Fibroblast of lung (primary cell): ENCODE measurements at places on chromosomes 7 and 10. TPM values are rescaled to one million over a fixed set of nuclear protein-coding genes. Genes with fewer than 3 reads are reported as not detected.

GRCh38 chr7:102273749-102274712 is 12.6 kb upstream of the SH2B2 start:
- H3K27ac ChIP-seq, result no peak overlapping the region
- H3K4me3 ChIP-seq, result no peak overlapping the region
- H3K36me3 ChIP-seq, result no peaks in the 10 kb centered on the region
- DNase-seq, result peak; percentile 78

DNA sequence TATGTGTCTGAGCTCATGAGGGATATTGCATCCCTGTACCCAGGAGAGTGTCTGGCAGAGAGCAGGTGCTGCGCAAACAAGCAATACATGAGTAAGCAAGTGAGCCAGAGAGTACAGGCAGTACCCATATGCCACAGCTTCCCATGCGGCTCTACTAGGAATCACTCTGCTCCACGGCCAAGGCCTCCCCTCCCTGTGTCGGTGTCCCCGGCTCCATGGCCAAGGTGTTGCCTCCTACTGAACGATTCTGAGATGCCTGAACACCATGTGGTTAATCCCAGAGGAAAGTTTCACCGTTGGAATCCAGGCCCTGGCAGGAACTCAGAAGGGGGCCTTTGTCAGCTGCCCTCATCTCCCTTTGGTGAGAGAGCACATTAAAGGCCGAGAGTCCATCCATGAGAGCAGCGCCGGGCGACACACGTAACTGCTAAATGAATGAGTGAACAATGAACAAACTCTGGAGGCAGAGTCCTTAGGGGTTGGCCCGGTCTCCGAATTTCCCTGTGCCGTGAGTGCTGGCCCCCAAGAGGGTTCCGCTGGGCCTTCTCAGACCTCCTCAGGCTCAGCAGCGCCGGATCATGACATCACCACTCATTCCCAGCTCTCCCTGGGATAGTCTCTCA is 136.0 kb upstream of the FAM20C start:
- no peak overlapping the region for H3K4me3 ChIP-seq
- H3K36me3 ChIP-seq, result no peaks in the 10 kb centered on the region
- H3K4me1 ChIP-seq, result no peaks in the 10 kb centered on the region
- no peak overlapping the region for H3K27ac ChIP-seq
- no peak for DNase-seq

GRCh38 chr10:122665946-122666345 is 33.7 kb downstream of the C10orf120 start:
- H3K27ac ChIP-seq, result no peak overlapping the region
- DNase-seq, result no peak
- H3K27me3 ChIP-seq, result no peaks in the 10 kb centered on the region
- no peaks in the 10 kb centered on the region for H3K4me1 ChIP-seq

DNA sequence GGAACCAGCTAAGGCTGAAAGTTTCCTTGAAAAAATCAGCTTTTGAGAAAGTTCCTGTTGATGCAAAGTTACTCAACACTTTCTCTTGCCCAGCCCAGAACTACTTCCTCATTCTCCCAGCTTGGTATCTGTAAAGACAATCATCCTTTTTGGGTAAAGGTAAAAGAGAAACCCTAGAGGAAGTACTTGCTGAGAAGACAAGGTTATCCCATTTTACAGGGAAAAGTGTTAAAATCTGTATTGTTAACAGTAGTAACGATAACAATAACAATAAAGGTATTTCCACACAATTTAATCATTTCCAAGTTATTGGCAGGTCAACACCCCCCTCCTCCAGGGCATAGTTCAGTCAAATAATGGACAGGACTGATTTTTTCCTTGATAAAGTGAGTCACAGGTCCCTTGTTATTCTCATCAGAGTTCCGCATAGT is 2.4 kb downstream of the ALOX5 start:
- H3K27me3 ChIP-seq, result peaks cover 32% of the 10 kb centered on the region
- H3K27ac ChIP-seq, result no peak overlapping the region
- no peaks in the 10 kb centered on the region for H3K4me1 ChIP-seq
- no peaks in the 10 kb centered on the region for H3K36me3 ChIP-seq

GRCh38 chr7:35760143-35760745 is 40.6 kb upstream of the SEPTIN7 start:
- no peak overlapping the region for H3K4me3 ChIP-seq
- H3K27ac ChIP-seq, result no peak overlapping the region

- H3K27me3 ChIP-seq, result no peaks in the 10 kb centered on the region
- DNase-seq, result peak; percentile 44
- no peaks in the 10 kb centered on the region for H3K36me3 ChIP-seq
- H3K4me1 ChIP-seq, result peaks cover 9% of the 10 kb centered on the region
- H3K27ac ChIP-seq, result no peak overlapping the region
Observed at GRCh38 chr7:90706072-90706716, 110.1 kb downstream of the CDK14 start.

- H3K4me3 ChIP-seq, result no peak overlapping the region
- no peaks in the 10 kb centered on the region for H3K36me3 ChIP-seq
- H3K27ac ChIP-seq, result no peak overlapping the region
- peaks cover 3% of the 10 kb centered on the region for H3K4me1 ChIP-seq
- H3K27me3 ChIP-seq, result no peaks in the 10 kb centered on the region
Observed at GRCh38 chr7:91005024-91005423, 259.2 kb upstream of the FZD1 start.

GRCh38 chr7:39088730-39089593 is 111.3 kb downstream of the POU6F2 start:
- no peak overlapping the region for H3K4me3 ChIP-seq
- DNase-seq, result no peak
- H3K4me1 ChIP-seq, result no peaks in the 10 kb centered on the region
- H3K27ac ChIP-seq, result no peak overlapping the region

- no peaks in the 10 kb centered on the region for H3K4me1 ChIP-seq
- peak; percentile 53 for DNase-seq
- H3K36me3 ChIP-seq, result no peaks in the 10 kb centered on the region
- H3K27me3 ChIP-seq, result no peaks in the 10 kb centered on the region
- no peak overlapping the region for H3K4me3 ChIP-seq
Observed at GRCh38 chr10:100909501-100910263, 3.1 kb upstream of the SLF2 start.

GRCh38 chr7:12653110-12653509 is 34.3 kb upstream of the ARL4A start:
- H3K27ac ChIP-seq, result no peak overlapping the region
- H3K4me1 ChIP-seq, result no peaks in the 10 kb centered on the region
- no peak for DNase-seq
- no peak overlapping the region for H3K4me3 ChIP-seq

DNA sequence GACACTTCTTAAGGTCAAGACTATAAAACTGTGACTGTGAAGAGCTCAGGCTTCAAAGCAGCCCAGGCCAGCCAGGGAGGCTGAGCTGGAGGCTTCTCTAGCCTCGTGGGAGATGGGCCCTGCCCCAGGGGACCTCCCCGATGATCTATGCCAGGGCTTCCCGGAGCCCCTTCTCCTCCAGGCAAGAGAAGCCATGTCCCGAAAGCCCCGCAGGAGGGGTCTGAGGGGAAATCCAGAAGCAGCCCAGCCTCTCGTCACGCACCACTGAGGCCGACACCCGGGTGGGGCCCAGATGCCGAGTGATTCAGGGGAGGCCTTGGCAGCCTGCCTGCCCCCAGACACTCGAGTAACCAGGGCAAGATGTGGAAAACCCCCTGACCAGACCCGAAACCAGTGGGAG is 63.7 kb downstream of the PROSER2 start:
- H3K27ac ChIP-seq, result no peak overlapping the region
- H3K4me1 ChIP-seq, result no peaks in the 10 kb centered on the region
- no peaks in the 10 kb centered on the region for H3K27me3 ChIP-seq
- H3K36me3 ChIP-seq, result no peaks in the 10 kb centered on the region
- no peak overlapping the region for H3K4me3 ChIP-seq

- no peak for DNase-seq
- H3K4me1 ChIP-seq, result no peaks in the 10 kb centered on the region
- no peaks in the 10 kb centered on the region for H3K36me3 ChIP-seq
- H3K27ac ChIP-seq, result no peak overlapping the region
Observed at GRCh38 chr7:7687800-7688199, 30.6 kb downstream of the RPA3 start.

- H3K27ac ChIP-seq, result no peak overlapping the region
- no peaks in the 10 kb centered on the region for H3K36me3 ChIP-seq
- H3K4me1 ChIP-seq, result no peaks in the 10 kb centered on the region
- DNase-seq, result no peak
- no peaks in the 10 kb centered on the region for H3K27me3 ChIP-seq
Observed at GRCh38 chr7:21690705-21691104, 147.9 kb downstream of the DNAH11 start.

- no peak overlapping the region for H3K4me3 ChIP-seq
- no peaks in the 10 kb centered on the region for H3K27me3 ChIP-seq
- peaks cover 2% of the 10 kb centered on the region for H3K36me3 ChIP-seq
- no peak for DNase-seq
Observed at GRCh38 chr10:103808780-103809179, 46.6 kb downstream of the SH3PXD2A start.

DNA sequence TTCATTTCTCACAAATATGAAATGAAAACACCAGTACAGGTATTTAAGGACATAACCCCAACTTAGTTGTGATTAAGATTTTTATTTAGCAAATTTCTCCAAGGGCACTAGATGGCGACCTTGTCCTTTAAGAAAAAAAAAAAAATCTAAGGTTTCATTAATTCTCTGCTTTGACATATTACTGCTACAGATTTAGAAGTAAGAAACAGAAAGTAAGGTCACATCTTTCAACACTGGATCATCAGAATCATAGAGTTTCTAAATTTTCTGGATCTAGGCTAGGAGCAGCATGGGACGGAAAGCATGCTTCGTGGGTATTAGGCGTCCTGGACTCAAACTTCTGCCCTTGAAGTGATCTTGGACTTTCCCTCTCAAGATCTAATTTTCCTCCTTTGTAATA is 85.5 kb upstream of the PRKG1 start:
- peak overlapping the region; percentile 35 for H3K4me3 ChIP-seq
- H3K36me3 ChIP-seq, result no peaks in the 10 kb centered on the region
- peak; percentile 13 for DNase-seq
- no peak overlapping the region for H3K27ac ChIP-seq
- peaks cover 4% of the 10 kb centered on the region for H3K4me1 ChIP-seq

DNA sequence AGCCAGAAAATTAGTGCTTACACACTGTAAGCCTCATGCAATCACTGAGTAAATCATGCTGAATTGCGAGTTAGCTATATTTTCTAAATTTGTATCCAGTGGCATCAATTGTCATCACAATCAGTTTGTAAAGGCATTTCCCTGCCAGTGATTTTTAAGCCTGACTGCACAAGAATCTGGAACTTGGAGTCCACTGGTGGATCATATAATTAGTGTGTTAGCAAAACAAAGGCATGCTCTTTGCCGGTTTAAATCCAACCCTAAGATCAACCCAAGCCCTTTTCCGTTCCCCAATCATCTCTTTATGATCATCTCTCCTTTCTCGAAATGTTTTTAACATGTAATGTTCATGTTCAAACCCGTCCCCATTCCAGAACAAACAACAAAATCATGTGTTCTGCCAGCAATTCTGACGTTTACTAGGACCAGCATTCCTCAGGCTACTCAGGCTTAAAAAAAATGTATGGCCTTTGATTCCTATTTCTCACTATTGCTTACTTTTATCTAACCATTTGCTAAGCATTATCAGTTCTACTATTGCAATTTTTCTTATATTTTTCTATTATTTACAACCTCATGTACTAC is 649.2 kb downstream of the SORCS1 start:
- no peaks in the 10 kb centered on the region for H3K27me3 ChIP-seq
- no peaks in the 10 kb centered on the region for H3K4me1 ChIP-seq
- no peak overlapping the region for H3K4me3 ChIP-seq
- peak; percentile 43 for DNase-seq

DNA sequence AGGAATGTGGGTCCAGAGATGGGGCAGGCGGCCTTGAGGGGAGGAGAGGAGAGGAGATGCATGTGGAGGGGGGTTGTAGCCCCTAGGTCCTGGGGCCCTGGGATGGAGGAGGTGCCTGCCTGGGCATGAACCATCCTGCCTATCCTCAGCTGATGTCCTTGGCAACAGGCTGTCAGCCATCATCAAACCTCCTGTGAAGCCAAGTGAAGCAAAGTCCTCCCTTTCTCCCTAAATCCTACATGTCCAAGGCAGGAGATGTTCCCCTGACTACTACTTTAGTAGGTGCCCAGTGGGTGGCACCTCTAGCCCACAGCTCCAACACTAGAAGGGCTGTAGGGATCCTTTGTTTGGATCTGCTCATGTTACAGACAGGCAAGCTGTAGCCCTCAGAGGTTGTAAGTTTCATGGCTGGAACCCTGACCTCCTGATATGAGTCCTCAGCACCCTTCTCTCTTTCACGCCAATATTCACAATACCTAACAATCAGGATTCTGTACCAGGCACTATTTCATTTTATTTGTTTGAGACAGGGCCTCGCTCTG is 66.6 kb upstream of the SYPL1 start:
- H3K27ac ChIP-seq, result no peak overlapping the region
- peaks cover 3% of the 10 kb centered on the region for H3K4me1 ChIP-seq
- H3K4me3 ChIP-seq, result no peak overlapping the region
- peak; percentile 47 for DNase-seq

GRCh38 chr10:99941942-99942820 is 67.6 kb downstream of the DNMBP start:
- no peaks in the 10 kb centered on the region for H3K27me3 ChIP-seq
- H3K27ac ChIP-seq, result no peak overlapping the region
- no peaks in the 10 kb centered on the region for H3K36me3 ChIP-seq
- peaks cover 6% of the 10 kb centered on the region for H3K4me1 ChIP-seq
- DNase-seq, result peak; percentile 64

DNA sequence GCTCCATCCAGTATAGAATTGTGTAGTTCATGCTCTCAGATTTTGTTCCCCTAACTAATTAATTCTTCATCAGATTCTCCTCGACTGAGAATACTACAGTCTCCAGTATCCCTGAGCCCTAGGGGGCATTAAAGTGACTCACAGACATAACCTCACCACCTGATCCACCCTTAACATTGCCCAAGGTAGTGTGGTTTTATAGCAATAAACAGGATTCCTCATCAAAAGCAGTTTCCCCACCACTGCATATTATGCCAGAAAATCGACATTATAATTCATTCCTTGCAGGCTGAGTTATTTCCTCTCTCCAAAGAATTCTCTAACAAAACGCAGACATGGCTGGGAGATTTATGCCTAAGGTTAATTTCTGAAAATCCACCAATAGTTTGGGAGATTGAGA is 1402.5 kb upstream of the CELF2 start:
- no peaks in the 10 kb centered on the region for H3K4me1 ChIP-seq
- H3K36me3 ChIP-seq, result no peaks in the 10 kb centered on the region
- H3K27me3 ChIP-seq, result no peaks in the 10 kb centered on the region
- no peak overlapping the region for H3K4me3 ChIP-seq
- DNase-seq, result peak; percentile 60

DNA sequence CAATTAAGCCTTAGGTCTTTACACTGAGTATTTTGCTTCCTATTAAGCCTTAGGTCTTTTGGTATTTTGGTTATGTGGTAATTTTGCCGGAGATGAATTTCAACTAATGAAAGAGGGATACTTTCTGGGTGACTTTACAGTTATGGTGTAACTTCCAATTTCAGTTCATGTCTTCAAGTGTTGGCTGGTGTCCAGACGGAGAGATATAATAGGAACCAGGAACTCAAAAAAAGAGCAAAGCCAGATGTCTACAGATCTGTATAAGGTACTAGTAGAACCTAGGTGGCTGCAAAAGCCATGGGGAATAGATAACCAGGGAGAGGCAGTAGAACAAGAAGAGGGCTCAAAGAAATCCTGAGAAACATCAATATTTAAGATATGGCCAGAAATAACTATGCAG is 12.3 kb downstream of the ERCC6 start:
- H3K4me3 ChIP-seq, result no peak overlapping the region
- no peaks in the 10 kb centered on the region for H3K4me1 ChIP-seq
- no peak for DNase-seq
- H3K27me3 ChIP-seq, result no peaks in the 10 kb centered on the region

The KLF14 gene
- under 0.01 TPM in 2 replicates for total RNA-seq

The PON3 gene
- under 0.01 TPM in 2 replicates for total RNA-seq

The NPFFR1 gene
- under 0.01 TPM in 1 of 2 replicates, not detected in the other for total RNA-seq

The SFRP5 gene
- total RNA-seq, result not detected in 2 replicates

The ERVW-1 gene
- not detected in 2 replicates for total RNA-seq

The LIPK gene
- total RNA-seq, result not detected in 2 replicates

The BTBD16 gene
- not detected in 2 replicates for total RNA-seq

The SPACDR gene
- total RNA-seq, result under 0.01 and 0.50 TPM in 2 replicates

The DYNC1I1 gene
- total RNA-seq, result under 0.01 and 0.17 TPM in 2 replicates

The TSPAN14 gene
- total RNA-seq, result 5.6 and 12.1 TPM in 2 replicates
